Left lung (tissue), 14 donors: ENCODE measurements at places on chromosomes 4 and X.

DNA sequence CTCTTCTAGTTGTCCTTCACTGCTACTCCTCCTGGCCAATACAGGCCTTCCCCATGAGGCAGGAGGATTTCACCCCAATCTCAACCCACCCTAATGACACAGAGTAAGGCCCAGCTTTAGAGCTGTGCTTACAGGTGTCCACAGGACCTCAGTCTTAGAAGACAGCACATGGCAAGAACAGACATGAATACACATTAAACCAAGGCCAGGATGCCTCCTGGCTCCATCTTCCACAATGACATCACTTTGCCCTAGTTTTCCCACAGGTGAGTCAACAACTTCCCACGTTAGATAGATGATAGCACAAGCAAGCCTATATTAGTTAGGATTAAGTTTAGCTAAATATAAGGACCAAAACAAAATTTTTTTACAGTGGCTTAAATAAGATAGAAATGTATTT, 63.8 kb upstream of the NOCT start:
- no peaks in the 10 kb centered on the region for H3K36me3 ChIP-seq
- H3K27ac ChIP-seq, result no peak overlapping the region
- no peaks in the 10 kb centered on the region for H3K27me3 ChIP-seq
- no peak for DNase-seq
- no peak overlapping the region for H3K4me3 ChIP-seq
- H3K4me1 ChIP-seq, result peaks cover 12% of the 10 kb centered on the region

GRCh38 chr4:73798842-73799241, 37.6 kb upstream of the CXCL6 start:
- no peak overlapping the region for H3K27ac ChIP-seq
- H3K4me1 ChIP-seq, result no peaks in the 10 kb centered on the region
- no peak overlapping the region for H3K4me3 ChIP-seq
- H3K27me3 ChIP-seq, result no peaks in the 10 kb centered on the region
- H3K36me3 ChIP-seq, result no peaks in the 10 kb centered on the region

DNA sequence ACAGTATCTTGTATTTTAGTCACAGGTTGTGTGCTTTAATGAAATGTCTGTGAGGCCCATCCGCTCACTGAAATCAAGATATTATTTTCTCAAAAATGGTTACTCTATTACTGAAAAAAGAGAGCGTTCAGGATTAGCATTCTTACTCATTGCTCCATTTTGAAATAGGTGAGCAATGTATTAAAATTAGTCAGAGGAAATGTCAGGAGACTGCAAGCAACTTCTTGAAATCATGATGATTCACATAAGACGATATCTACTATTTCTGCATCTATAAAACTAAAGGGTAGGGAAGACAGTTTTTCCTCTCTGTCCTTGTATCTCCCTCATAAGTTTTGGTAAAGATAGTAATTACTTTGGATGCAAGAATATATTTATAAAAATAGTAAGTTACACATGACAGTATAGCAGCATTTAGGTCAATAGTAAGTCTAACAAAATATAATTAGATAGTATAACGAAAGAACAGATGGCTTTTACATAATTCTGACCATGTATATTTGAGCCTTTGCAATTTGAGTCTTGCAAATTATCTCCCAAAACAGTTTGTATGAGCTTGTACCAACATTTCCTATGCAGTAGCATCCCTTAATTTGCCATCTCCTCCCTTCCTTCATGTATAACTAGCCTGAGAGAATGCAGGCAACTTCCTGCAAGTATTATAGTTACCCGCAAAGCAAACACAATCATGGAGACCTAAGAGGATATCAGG, 937.8 kb downstream of the PCDH7 start:
- no peak overlapping the region for H3K27ac ChIP-seq
- no peak for DNase-seq
- H3K36me3 ChIP-seq, result no peaks in the 10 kb centered on the region
- no peaks in the 10 kb centered on the region for H3K27me3 ChIP-seq
- no peaks in the 10 kb centered on the region for H3K4me1 ChIP-seq

- no peak for DNase-seq
- H3K27me3 ChIP-seq, result peaks cover 7% of the 10 kb centered on the region
- H3K4me3 ChIP-seq, result no peak overlapping the region
- no peaks in the 10 kb centered on the region for H3K36me3 ChIP-seq
Measured at GRCh38 chr4:42865572-42866189, 26.8 kb upstream of the GRXCR1 start.

DNA sequence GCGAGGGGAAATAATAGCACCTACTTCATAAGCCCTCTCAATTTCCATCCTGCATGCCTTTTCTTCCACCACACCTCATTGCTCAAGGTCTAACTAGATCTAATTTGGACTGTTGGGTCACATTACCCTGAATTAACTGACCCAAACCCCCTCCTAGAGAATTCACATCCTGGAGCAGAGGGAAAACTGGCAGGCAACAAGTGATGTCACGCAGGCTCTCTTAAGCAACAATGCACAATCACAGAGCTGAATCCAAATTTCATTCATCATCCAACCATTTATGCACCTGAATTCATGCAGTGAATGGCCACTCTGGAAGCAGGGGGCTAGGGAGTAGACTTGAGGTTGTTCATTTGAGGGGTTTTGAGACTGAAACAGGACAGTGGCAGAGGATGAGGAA, 107.7 kb upstream of the HUWE1 start:
- no peaks in the 10 kb centered on the region for H3K4me1 ChIP-seq
- no peak overlapping the region for H3K27ac ChIP-seq
- H3K4me3 ChIP-seq, result no peak overlapping the region

GRCh38 chr4:78707793-78708192, 68.4 kb upstream of the BMP2K start:
- H3K27me3 ChIP-seq, result no peaks in the 10 kb centered on the region
- no peak overlapping the region for H3K4me3 ChIP-seq
- no peaks in the 10 kb centered on the region for H3K4me1 ChIP-seq
- no peak for DNase-seq
- no peaks in the 10 kb centered on the region for H3K36me3 ChIP-seq

DNA sequence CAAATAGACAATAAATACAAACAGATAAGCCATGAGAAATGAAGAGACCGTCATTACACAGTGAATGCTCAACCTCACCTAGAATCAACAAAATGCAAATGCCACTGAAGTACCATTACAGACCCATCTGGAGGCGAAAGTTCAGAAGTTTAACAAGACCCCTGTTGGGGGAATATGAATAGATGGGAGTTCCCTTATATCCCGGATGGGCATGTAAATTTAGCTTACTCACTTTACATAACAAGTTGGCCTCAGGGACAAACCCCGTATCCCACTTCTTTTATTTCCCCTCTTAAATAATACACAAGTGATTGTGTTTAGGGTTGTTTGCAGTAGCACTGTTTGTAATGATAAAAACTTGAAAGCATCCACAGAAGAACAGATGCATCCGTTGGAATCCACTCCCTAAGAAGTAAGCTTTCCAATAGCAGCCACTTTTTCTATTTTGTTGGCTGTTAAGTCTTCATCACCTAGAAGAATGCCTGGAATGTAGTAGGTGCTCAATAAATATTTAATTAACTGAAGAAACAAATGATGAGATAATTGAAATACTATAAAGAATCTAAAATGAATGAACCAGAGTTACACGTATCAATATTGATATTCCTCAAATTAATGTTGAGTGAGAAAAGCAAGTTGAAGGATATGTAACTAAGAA, 1076.3 kb upstream of the TENM3 start:
- no peak overlapping the region for H3K4me3 ChIP-seq
- no peaks in the 10 kb centered on the region for H3K36me3 ChIP-seq
- no peak for DNase-seq
- no peak overlapping the region for H3K27ac ChIP-seq

DNA sequence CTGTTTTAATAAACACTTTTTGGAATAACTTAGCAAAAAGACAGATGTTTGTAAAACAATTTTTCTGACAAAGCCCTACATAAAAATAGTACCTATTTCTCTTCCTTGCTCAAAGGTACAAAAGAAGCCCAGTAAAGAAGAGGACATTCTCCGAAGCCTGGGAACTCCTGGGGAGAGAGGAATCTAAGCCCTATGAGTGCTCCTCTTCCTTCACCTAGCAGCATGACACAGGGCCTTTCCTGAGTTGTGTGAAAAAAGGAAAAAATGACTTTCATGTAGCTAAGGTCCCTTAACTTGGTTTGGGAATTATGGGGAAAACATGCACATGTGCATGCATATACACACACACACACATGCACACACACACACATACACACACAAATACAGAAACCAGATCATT, 586.9 kb downstream of the TMA16 start:
- DNase-seq, result no peak
- no peaks in the 10 kb centered on the region for H3K27me3 ChIP-seq
- no peaks in the 10 kb centered on the region for H3K36me3 ChIP-seq
- no peaks in the 10 kb centered on the region for H3K4me1 ChIP-seq
- no peak overlapping the region for H3K4me3 ChIP-seq

DNA sequence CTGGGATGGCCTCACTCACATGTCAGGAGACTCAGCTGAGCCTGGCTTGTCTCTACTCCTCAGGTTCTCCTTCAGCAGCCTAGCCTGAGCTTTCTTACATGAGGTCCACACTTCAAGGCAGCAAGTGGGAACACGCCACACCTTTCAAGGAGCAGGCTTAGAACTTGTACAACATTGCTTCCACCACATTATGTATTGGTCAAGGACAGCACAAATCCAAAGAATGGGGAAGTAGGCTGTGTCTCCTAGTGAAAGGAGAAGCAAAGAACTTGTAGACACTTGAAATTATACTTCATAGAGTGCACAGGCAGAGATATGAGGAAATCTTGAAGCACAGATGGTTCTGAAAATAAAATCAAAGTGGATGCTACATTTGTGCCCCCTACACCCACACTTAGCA, 120.9 kb upstream of the NOCT start:
- peaks cover 7% of the 10 kb centered on the region for H3K4me1 ChIP-seq
- H3K36me3 ChIP-seq, result no peaks in the 10 kb centered on the region
- no peaks in the 10 kb centered on the region for H3K27me3 ChIP-seq
- H3K27ac ChIP-seq, result no peak overlapping the region
- no peak overlapping the region for H3K4me3 ChIP-seq
- DNase-seq, result no peak

DNA sequence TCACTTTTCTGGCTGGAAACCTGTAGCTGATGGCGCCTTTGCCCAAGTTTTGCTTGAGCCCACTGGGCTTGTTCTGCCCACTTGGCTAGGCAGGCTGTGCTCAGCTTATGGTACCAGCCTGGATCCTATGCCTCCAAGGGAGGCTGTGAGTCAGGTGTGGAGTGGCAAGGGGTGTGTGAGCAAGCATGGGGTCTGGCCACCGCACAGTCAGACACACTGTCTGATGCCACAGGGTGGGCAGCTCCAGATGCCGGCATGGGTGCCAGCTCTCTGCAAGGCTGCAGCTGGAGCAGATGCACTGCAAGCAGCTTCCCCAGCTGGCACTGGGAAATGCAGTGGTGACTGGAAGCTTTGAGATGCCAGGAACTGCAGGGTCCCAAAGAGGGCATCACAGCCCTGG, 16.3 kb upstream of the GIMD1 start:
- no peak overlapping the region for H3K4me3 ChIP-seq
- no peaks in the 10 kb centered on the region for H3K36me3 ChIP-seq
- DNase-seq, result no peak
- H3K27ac ChIP-seq, result no peak overlapping the region
- no peaks in the 10 kb centered on the region for H3K4me1 ChIP-seq

- no peak overlapping the region for H3K4me3 ChIP-seq
- H3K27me3 ChIP-seq, result no peaks in the 10 kb centered on the region
- no peak for DNase-seq
- no peak overlapping the region for H3K27ac ChIP-seq
Measured at GRCh38 chr4:93748373-93749291, 79.9 kb upstream of the ATOH1 start.

DNA sequence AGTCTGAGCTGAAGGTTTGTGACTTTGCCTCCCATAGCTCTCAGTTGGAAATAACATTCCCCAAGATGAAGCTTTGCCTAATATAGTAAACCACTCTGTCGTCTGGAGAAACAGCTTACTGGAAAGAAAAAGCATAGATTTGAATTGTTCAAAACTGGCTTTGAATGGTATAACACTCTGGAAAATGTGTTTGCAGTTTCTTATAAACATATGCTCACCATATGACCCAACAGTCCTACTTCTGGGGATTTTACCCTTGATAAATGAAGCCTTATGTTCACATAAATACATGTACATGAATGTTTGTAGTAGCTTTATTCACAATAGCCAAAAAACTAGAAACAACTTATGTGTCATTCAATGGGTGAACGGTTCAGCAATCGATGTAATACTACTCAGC, 10.2 kb downstream of the VEGFD start:
- no peaks in the 10 kb centered on the region for H3K27me3 ChIP-seq
- no peak overlapping the region for H3K4me3 ChIP-seq
- no peaks in the 10 kb centered on the region for H3K4me1 ChIP-seq
- no peak overlapping the region for H3K27ac ChIP-seq
- no peak for DNase-seq
- H3K36me3 ChIP-seq, result no peaks in the 10 kb centered on the region

DNA sequence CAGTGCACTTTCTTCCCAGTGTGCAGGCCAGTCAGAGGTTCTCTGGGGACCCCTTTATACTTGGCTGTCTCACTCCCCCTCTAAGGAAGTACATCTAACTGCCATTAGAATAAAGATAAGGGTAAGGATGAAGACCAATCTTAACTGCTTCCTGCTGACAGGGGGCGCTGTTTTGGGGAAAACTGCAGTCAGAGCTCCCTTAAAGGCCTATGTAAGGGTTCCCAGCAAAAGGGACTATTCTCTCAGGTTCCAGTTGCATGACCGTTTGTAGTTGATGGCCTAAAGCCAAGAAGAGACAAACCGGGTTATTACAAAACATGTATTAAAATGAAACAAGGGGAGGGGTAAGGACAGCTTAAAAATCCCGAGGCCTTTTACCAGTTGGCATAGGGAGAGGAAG, 115.6 kb upstream of the SPIN4 start:
- no peak overlapping the region for H3K4me3 ChIP-seq
- no peak for DNase-seq
- no peaks in the 10 kb centered on the region for H3K27me3 ChIP-seq
- no peaks in the 10 kb centered on the region for H3K4me1 ChIP-seq

- no peak for DNase-seq
Measured at GRCh38 chrX:104641176-104641575, 75.2 kb downstream of the IL1RAPL2 start.

- H3K4me1 ChIP-seq, result no peaks in the 10 kb centered on the region
- DNase-seq, result no peak
- no peaks in the 10 kb centered on the region for H3K27me3 ChIP-seq
- H3K4me3 ChIP-seq, result no peak overlapping the region
Measured at GRCh38 chrX:102959471-102959870, 22.4 kb downstream of the RAB40AL start.

GRCh38 chrX:147920161-147920666, 8.5 kb downstream of the FMR1 start:
- no peak overlapping the region for H3K27ac ChIP-seq
- no peaks in the 10 kb centered on the region for H3K4me1 ChIP-seq
- no peak for DNase-seq
- H3K4me3 ChIP-seq, result no peak overlapping the region
- no peaks in the 10 kb centered on the region for H3K36me3 ChIP-seq

- H3K27me3 ChIP-seq, result no peaks in the 10 kb centered on the region
- no peak for DNase-seq
- no peak overlapping the region for H3K27ac ChIP-seq
- H3K4me3 ChIP-seq, result no peak overlapping the region
Measured at GRCh38 chr4:15020502-15021286, 18.4 kb downstream of the CPEB2 start.
